ENCODE measurements at places on chromosomes 1 and 21.

GRCh38 chr21:45172420-45172819 lies 98.0 kb downstream of the ADARB1 start:
- no peak for DNase-seq

GRCh38 chr1:45205011-45205909 lies 1.1 kb downstream of the ZSWIM5 start:
- DNase-seq, result peak; percentile 71

DNA sequence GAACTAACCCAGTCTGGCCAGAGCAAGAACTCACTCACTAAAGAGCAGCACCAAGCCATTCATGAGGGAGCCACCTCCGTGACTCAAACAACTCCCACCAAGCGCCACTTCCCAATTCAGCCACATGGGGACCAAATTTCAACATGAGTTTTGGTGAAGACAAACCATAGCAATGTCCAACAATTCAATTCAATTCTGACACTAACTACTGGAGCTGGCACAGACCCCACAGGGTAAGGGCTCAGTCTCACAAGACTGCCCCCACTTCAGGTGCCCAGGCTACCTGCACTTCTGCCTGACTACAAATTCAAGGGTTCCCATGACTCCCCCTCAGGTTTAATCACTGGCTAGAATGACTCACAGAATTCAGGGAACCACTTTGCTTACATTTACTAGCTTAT lies 48.8 kb upstream of the RAP1A start:
- no peak for DNase-seq

- DNase-seq, result no peak
Measured at GRCh38 chr1:914131-914890, 9.4 kb upstream of the SAMD11 start.

DNA sequence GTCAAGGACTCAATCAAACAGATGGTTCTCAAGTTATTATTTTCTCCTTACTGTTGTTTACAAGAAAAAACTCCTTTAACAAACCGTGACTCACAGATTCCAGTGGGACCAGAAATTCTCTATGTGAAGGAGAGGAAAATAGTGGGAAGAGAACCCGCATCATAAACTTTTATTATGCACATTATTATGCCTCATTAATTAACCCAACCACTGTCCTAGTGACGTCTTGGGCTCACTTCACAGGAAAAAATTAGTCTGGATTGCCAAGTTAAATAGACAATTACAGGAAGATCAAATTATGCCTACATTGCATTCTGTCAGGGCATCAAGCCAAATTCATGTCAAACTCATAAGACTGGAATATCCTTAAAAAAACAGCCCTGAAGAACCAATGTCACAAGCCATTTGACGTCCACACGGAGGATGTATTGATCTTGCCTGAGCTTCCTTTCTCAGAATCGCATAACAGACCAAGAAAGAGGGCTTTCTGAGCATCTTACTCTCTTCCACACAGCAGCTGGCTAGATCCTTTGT lies 347.8 kb downstream of the DUSP10 start:
- no peak for DNase-seq

GRCh38 chr1:2299131-2299627 lies 71.1 kb downstream of the SKI start:
- DNase-seq, result no peak

- peak; percentile 78 for DNase-seq
Measured at GRCh38 chr1:68231627-68232288, 565 bp downstream of the WLS start.

DNA sequence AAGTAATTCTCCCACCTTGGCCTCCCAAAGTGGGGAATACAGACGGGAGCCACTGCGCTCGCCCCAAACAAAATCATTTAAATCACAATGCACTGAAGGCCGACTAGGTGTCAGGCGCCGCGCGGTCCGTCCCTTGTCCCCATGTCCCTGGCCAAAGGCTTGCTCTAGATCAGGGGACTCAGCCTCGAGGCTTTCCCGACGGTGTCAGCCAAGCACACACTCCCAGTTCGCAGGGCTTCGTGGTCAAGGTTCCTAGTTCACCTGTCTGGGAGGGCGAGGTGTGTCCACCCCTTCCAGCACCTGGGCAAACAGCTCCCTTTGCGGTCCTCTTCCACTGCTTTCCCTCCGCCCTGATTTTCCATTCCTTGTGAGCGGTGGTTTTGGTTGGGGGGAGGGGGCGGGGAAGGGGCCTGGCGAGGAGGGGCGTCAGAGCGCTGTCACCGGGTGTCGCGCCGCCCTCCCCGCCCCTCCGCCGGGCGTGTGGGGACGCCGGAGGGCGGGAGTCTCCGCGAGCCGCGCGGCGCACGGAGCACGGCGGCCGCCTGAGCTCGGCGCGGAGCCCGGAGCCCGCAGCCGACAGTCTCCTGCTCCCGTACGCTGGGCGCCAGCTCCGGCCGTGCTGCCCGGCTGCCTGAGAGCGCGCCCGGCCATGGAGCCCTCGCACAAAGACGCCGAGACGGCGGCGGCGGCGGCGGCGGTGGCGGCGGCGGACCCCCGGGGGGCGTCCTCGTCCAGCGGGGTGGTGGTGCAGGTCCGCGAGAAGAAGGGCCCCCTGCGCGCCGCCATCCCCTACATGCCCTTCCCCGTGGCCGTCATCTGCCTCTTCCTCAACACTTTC lies at the start of gene STUM:
TSS of gene STUM (plus strand) at position 509 of the 838 bp plus-strand sequence. CDS start at position 650, 141 bp downstream.
- DNase-seq, result peak; percentile 64

GRCh38 chr1:186618401-186619170 lies 61.6 kb downstream of the PTGS2 start:
- no peak for DNase-seq

- DNase-seq, result no peak
Measured at GRCh38 chr1:177048314-177049069, 116.0 kb downstream of the ASTN1 start.

DNA sequence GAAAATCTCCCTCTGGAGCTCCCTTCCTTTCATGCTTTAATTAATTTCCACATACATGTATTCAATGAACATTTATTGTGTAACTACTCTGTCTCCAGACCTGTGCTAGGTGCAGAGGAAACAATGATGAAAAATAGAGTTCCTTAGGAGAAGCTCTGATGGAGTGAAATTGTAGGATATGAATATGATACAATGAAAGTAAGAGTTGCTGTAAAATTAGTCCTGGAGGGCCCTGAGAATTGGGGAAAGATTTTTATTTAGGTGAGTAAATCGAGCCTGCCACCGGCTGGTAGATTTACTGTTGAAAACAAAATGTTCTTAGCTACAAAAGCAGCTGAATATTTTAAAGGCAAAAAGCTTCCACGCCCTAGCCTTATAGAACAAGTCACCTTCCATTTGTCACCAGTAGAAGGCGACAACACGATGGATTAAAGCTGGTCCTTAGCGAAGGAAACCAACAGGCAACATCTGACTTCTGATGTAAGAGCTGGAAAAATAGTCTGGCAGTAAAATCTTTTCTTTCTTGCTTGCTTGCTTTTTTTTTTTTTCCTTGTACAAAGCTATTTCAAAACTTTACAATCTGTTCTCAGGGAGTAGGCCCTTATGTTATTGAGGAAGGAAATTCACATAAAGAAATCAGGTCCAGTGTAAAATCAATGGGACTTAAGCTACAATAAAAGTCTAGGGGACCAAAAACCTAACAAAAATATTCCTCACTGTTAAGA lies 82.0 kb upstream of the ROR1 start:
- DNase-seq, result peak; percentile 75

- DNase-seq, result no peak
Measured at GRCh38 chr21:18499761-18500376, 96.3 kb upstream of the TMPRSS15 start.

DNA sequence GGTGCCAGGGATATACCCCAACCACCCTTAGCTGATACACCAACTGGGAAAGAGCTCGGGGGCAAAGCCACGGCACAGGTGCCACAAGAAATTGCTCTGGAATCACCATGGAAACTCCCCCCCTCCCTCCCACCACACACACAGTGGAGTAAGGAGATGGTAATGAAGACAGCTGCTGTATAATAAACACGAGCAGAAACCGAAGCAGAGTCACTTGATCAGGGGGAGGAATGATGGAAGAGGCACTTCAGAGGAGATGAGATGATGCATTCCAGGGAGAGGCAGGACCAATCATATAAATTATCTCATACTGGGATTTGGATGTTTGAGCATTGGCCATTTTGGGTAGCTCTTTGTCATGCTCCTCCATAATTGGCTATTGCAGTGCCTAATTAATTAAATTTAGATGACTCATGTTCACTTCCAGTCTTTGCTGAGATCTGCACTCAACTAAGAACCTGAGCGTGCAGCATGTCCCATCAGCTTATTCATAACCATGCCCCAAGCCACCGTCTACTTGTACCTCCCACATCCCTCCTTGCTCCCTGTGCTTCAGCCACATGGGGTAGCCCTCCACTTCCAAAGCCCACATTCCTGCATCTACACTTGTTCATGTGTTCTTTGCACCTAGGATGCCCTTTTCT lies 189.5 kb downstream of the ZSCAN20 start:
- DNase-seq, result no peak

DNA sequence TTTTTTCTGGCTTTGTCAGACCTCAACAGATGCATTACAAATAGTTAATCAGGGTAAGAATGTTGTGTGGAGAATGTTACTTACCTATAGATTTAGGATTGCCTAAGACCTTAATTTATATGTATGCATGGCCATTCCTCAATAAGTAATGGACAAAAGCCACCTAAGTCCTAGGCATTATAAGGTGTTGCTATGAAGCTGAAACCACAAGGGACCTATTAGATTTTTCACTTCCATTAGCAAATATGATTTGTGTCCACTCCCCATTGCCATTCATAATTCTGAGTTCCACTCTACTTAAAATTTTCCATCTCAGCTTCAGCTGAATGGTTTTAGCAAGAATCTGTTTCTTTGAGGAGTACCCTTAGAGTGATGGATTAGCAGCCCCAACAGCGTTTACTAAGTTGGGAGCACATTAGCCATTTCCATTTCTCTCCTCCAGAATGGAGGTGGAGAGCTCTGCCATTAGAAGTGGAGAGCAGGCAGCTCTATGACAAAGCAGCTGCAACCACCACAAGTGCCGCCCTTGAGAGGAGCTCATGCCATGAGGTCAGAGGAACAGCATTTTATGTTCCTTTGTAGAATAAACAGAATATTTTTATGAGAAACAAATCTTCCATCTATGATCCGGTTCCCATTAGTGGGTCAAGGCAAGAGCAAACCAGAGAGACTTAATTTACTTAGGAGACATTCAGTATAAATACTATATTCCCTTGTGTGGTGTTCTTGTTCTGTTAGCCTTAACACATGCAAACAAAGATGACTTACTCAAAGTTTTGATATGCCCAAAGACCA lies 28.9 kb upstream of the C1orf87 start:
- no peak for DNase-seq

GRCh38 chr1:16406868-16407267 lies 30.4 kb downstream of the SPATA21 start:
- no peak for DNase-seq

DNA sequence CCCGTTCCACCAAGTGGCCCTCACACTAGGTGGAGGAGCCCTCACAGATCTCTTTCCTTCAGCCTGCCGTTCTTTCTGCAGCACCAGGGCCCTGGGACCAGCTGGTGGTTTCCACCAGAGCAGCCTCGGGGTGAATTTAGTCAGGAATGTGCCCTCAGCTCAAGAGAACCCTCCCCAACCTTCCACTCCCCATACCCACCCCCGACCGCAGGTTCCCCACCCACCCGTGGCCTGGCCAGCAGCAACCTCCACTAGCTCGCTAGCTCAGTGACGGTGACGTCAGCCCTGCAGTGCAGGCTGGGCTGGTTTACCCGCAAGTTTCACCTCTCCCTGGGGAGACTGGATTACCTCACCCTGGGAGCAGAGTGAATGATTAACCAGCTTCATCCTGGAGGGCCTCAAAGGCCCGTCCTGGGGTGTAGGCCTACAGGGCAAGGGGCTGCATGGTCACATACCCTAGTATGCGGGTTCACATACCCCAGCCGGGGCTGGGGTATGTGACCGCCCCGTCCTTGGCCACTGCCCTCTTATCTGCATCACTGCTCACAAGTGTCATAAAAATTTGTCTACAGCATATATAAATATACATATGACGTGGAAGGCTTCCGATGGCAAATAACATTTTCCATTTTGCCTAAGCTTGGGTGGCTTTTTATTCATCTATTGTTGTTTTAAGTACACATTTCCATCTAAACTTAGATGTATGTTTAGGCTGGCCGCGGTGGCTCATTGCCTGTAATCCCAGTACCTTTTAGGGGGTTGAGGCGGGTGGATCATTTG lies 24.5 kb downstream of the ELF3 start:
- peak; percentile 95 for DNase-seq

Data from tibial artery (tissue), 4 donors.